ENCODE measurements at places on chromosomes 12 and 14.

DNA sequence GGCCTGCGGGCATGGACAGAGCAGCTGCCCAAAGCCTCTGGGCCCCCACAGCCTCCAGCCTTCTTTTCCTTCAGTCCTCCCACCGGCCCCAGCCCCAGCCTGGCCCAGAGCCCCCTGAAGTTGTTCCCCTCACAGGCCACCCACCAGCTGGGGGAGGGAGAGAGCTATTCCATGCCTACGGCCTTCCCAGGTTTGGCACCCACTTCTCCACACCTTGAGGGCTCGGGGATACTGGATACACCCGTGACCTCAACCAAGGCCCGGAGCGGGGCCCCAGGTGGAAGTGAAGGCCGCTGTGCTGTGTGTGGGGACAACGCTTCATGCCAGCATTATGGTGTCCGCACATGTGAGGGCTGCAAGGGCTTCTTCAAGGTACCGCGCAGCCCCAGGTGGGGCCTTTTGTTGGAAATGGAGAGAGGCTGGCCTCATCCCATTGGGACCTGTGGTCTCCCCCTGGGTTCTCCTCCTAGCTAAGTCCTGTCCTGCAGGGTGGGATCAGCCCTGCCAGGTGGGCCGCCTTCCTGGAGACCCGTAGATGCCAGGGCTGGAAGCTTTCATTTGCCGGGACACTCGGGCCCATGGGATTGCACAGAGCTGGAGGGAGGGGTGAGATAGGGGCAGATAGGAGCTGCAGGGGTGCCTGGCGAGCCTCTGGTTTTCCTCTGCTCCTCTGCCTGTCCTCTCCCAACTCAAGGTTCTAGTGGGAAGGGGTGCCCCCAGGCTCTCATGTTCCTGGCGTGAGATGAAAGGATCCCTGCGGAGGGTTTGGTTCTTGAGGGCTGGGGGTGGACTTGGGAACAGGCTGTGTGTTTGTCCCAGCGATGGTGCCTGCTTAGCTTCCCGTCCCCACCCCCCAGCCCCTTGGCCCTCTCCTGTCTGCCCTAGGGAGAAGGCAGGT, 3.8 kb downstream of the NR4A1 start:
- peaks cover 19% of the 10 kb centered on the region for H3K36me3 ChIP-seq
- H3K27me3 ChIP-seq: no peaks in the 10 kb centered on the region
- no peak overlapping the region for H3K27ac ChIP-seq
- H3K4me1 ChIP-seq: peaks cover 18% of the 10 kb centered on the region
- H3K4me3 ChIP-seq: no peak overlapping the region

DNA sequence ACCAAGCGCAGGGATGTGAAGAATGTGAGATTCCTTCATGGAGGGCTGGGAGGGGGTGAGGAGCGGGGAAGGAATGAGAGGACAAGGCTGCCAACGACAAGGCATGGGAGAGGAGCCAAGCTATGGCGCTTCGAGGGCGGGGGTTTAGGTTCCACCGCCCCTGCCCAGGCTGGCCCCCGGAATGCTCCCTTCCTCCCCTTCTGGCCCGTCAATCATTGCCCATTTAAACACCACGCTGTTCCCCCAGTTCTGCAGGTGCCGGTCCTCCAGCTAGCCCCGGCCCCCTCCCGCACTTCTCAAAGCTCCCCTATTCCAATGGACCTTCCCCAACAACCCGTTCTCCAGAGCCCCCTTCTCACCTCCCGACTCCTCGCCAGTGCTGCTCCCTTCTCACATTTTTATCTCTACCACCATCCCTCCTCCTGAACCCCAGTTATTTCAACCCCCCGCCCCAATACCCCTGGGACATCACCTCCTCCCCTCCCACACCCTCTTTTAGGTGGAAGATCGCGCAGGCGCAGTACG, 428 bp downstream of the RNF41 start:
- H3K4me1 ChIP-seq: peaks cover 22% of the 10 kb centered on the region
- peak; percentile 52 for DNase-seq
- H3K4me3 ChIP-seq: peak overlapping the region; percentile 90
- H3K27ac ChIP-seq: peak overlapping the region; percentile 81
- H3K27me3 ChIP-seq: no peaks in the 10 kb centered on the region

GRCh38 chr12:86660488-86661147, 404.4 kb upstream of the MGAT4C start:
- H3K27me3 ChIP-seq: no peaks in the 10 kb centered on the region
- peaks cover 6% of the 10 kb centered on the region for H3K4me1 ChIP-seq
- H3K27ac ChIP-seq: peak overlapping the region; percentile 19
- H3K36me3 ChIP-seq: no peaks in the 10 kb centered on the region
- DNase-seq: peak; percentile 91

- H3K36me3 ChIP-seq: peaks cover 4% of the 10 kb centered on the region
- no peak for DNase-seq
- H3K4me1 ChIP-seq: peaks cover 8% of the 10 kb centered on the region
- no peak overlapping the region for H3K4me3 ChIP-seq
- H3K27me3 ChIP-seq: no peaks in the 10 kb centered on the region
These were observed 74.6 kb downstream of the MED13L start for GRCh38 chr12:116202940-116203339.

DNA sequence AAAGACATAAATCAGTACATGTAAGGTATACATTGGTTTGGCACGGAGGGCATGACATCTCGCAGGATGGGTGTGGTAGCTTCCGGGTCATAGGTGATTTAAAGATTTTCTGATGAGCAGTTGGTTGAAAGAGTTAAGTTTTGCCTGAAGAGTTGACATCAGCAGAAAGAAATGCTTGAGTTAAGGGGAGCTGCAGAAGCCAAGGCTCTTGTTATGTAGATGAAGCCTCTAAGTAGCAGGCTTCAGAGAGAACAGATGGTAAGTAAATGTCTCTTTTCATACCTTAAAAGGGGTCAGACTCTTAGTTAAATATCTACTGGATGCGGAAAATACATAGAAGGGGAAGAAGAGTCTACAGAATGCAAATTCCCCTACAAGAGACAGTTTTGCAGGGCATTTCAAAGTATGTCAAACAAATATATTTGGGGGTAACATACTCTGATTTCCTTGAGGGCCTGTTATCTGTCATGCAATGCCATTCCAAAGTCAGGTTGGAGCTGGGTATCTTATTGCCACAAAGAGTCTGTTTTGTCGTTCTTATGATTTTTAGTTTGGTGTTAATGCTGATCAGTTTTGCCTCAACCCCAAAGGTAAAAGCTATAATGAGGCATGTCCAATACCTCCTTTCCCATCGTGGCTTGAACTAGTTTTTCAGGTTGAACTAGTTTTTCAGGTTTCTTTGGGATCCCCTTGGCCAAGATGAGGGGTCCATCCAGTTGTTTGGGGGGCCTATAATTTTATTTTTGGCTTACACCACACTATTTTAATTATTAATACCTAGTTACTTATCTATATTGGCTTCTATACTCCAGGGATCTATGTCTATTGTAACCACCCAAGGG, 67.0 kb downstream of the PTHLH start:
- no peaks in the 10 kb centered on the region for H3K27me3 ChIP-seq
- H3K27ac ChIP-seq: no peak overlapping the region
- H3K36me3 ChIP-seq: no peaks in the 10 kb centered on the region
- no peak overlapping the region for H3K4me3 ChIP-seq

DNA sequence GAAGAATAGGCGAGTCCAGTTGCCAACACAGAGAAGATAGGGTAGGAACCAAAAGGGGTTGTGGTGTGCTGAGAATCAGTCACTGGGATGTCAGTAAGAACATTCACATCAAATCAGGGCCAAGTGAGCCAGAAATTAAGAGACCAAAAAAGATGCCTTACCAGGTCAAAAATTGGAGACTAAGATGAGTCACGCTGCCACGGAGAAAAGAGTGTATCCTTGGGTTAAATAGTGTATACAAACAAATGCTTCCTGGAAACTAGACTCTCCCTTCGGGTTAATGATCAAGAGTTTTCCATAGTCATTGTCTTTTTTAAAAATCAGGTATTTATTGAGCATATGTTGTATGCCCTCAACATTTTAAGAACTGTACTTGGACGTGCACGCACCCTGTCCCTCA, 45.2 kb upstream of the BAZ1A start:
- H3K27me3 ChIP-seq: no peaks in the 10 kb centered on the region
- no peak overlapping the region for H3K27ac ChIP-seq
- H3K4me1 ChIP-seq: no peaks in the 10 kb centered on the region
- no peaks in the 10 kb centered on the region for H3K36me3 ChIP-seq
- peak; percentile 10 for DNase-seq
- no peak overlapping the region for H3K4me3 ChIP-seq

DNA sequence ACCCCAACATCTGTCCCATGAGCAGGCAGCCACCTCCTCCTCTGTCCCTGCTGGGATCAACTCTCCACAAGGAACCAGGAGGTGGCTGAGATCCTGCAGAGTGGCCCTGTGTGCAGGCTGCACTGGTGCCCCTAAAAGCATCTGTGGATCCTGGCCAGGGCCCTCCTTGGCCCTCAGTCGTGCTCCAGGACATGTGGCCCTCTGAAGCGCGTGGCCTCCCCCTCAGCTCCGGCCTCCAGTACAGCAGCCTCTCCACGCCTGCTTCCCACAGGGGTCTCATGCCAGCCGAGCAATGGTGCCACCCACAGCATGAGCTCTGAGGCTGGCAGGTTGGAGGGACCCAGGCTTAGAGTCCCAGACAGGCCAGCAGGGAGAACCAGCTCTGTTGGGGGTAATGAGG, 77.4 kb upstream of the NOS1 start:
- H3K4me1 ChIP-seq: 0 out of 2 replicates have a peak, but pooled peaks cover 4% of the 10 kb centered on the region
- DNase-seq: no peak
- no peak overlapping the region for H3K27ac ChIP-seq
- no peak overlapping the region for H3K4me3 ChIP-seq

GRCh38 chr12:67645126-67645525, 3.4 kb upstream of the DYRK2 start:
- H3K27ac ChIP-seq: no peak overlapping the region
- H3K36me3 ChIP-seq: no peaks in the 10 kb centered on the region
- H3K4me1 ChIP-seq: peaks cover 5% of the 10 kb centered on the region
- H3K4me3 ChIP-seq: no peak overlapping the region
- no peaks in the 10 kb centered on the region for H3K27me3 ChIP-seq

GRCh38 chr12:67798768-67799167, 150.2 kb downstream of the DYRK2 start:
- H3K27me3 ChIP-seq: no peaks in the 10 kb centered on the region
- H3K4me1 ChIP-seq: peaks cover 12% of the 10 kb centered on the region
- H3K27ac ChIP-seq: no peak overlapping the region
- no peak overlapping the region for H3K4me3 ChIP-seq
- H3K36me3 ChIP-seq: no peaks in the 10 kb centered on the region

DNA sequence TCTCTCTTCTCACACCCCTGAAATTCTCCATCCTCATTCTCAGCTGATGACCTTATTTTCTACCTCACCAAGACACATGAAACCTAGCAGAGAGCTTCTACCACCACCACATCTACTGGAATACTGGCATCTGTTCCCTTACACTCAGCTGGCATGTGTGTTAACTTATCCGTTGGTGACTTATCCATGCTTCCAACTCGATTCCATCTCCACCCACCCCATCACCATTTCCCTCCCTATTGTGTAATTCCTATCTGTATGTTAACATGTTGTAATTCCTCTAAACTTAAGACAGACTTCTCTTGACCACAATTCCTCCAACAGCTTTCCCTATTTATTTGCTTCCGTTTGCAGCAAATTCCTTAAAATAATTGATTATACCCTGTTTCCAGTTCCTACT, 15.4 kb downstream of the C1S start:
- H3K36me3 ChIP-seq: no peaks in the 10 kb centered on the region
- no peaks in the 10 kb centered on the region for H3K27me3 ChIP-seq
- no peak for DNase-seq
- no peak overlapping the region for H3K27ac ChIP-seq
- H3K4me3 ChIP-seq: no peak overlapping the region

DNA sequence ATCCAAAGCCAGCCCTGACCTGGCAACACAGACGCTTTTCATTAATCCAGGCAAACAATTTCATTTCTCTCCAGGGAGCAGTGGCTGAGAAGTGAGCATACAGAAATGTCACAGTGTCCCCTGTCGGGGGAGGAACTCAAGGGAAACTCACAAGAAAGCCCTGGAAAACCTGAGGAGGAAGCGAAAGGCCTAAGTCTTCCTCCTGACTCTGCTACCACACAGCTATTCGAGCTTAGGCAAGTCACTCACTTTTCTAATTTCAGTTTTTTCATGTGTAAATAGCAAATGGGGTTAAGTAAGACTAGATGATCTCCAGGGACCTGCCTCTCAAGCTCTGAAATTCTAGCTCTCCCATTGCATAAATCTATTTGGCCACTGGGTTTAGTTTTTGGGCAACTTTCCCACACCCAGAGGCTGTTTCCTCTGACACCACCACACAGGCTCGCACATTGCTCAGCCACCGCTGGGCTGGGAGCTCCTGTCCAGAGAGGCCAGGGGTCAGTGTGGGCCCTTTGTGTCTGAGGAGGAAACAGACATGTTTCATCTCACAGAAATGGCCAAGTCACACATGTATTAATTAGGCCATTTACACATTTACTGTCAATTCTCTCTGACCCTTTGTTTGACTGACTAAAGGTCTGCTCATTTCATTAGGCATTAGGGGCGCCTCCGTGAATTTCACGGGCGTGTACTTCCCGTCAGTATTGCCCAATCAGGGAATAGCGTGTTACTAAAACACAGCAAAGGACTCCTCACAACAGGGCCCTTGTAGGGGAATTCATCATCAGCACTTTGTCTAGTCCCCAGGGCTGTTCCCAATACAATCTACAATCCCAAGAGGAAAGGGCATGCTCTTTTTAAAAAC, 9.8 kb upstream of the PNMA1 start:
- peak; percentile 96 for DNase-seq
- H3K4me1 ChIP-seq: peaks cover 44% of the 10 kb centered on the region
- H3K27ac ChIP-seq: peak overlapping the region; percentile 70

DNA sequence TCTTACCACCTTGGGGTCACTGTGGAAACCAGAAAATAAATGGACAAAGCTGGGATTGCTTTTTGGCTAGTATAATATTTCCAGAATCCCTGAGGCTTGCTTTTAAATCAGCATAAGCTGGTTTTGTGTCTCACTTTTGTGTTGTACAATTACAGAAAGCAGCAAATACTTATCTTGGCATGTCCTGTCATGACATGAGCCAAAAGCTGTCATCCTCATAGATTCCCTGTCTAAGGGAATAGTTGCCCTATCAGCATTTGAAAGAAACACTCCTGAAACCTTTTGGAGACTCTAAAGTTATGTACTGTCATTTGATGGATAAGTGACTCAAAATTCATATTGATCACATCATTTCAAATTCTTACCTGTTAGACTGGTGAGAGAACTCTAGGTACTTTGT, 987.2 kb downstream of the NRXN3 start:
- H3K36me3 ChIP-seq: no peaks in the 10 kb centered on the region
- no peak for DNase-seq
- no peak overlapping the region for H3K27ac ChIP-seq
- H3K4me1 ChIP-seq: no peaks in the 10 kb centered on the region
- H3K4me3 ChIP-seq: no peak overlapping the region
- H3K27me3 ChIP-seq: no peaks in the 10 kb centered on the region

DNA sequence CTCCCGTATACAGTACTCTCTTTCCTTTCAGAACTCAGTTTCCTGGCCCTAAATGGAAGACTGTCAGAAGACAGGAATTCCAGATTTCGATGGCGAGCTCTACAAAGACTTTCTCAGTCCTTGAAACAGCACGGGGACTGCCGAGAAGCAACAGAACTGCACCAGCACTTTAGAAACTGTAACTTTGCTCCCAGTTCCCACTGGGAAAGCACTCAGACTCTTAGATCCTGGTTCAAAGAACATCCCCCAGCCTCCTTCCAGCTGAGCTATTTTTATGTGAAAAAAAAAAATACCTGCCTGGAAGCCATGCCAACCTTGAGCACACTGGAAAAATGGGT, 1.8 kb downstream of the PXN start:
- no peaks in the 10 kb centered on the region for H3K27me3 ChIP-seq
- peak overlapping the region; percentile 91 for H3K27ac ChIP-seq
- H3K4me1 ChIP-seq: peaks cover 46% of the 10 kb centered on the region
- H3K4me3 ChIP-seq: peak overlapping the region; percentile 91
- H3K36me3 ChIP-seq: peaks cover 32% of the 10 kb centered on the region
- no peak for DNase-seq
